ENCODE measurements at places on chromosomes 6 and 20. TPM values are rescaled to one million over a fixed set of nuclear protein-coding genes. Genes with fewer than 3 reads are reported as not detected.

Gene TP53INP2
- 5.8 TPM for total RNA-seq

Gene RAD21L1
- total RNA-seq: not detected

Gene EYA4
- total RNA-seq: 36.8 TPM

Gene GNL1
- 35.7 TPM for total RNA-seq

Gene MCM9
- total RNA-seq: 16.1 TPM

Gene MAK
- total RNA-seq: 0.18 TPM

Gene MEI4
- not detected for total RNA-seq

Gene GDAP1L1
- not detected for total RNA-seq

Gene ELOVL2
- 21.1 TPM for total RNA-seq

- H3K4me3 ChIP-seq: no peak overlapping the region
- H3K27ac ChIP-seq: no peak overlapping the region
- no peaks in the 10 kb centered on the region for H3K36me3 ChIP-seq
- H3K4me1 ChIP-seq: no peaks in the 10 kb centered on the region
- no peak for DNase-seq
These were observed 842.0 kb upstream of the FLRT3 start for GRCh38 chr20:15179381-15179780.

DNA sequence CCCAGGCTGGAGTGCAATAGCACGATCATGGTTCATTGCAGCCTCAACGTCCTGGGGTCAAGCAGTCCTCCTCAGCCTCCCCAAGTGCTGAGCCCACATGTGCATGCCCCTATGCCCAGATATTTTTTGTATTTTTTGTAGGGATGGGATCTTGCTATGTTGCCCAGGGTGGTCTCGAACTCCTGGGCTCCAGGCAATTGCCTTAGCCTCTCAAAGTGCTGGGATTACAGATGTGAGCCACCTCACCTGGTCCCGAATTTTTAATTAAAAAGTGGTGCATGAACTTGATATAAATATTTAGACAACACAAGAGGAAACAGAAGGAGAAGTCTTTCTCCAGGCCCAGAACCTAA lies 7.1 kb upstream of the RNF114 start:
- no peak overlapping the region for H3K27ac ChIP-seq
- H3K4me3 ChIP-seq: no peak overlapping the region
- H3K4me1 ChIP-seq: 0 out of 2 replicates have a peak, but pooled peaks cover 3% of the 10 kb centered on the region
- H3K36me3 ChIP-seq: no peaks in the 10 kb centered on the region

DNA sequence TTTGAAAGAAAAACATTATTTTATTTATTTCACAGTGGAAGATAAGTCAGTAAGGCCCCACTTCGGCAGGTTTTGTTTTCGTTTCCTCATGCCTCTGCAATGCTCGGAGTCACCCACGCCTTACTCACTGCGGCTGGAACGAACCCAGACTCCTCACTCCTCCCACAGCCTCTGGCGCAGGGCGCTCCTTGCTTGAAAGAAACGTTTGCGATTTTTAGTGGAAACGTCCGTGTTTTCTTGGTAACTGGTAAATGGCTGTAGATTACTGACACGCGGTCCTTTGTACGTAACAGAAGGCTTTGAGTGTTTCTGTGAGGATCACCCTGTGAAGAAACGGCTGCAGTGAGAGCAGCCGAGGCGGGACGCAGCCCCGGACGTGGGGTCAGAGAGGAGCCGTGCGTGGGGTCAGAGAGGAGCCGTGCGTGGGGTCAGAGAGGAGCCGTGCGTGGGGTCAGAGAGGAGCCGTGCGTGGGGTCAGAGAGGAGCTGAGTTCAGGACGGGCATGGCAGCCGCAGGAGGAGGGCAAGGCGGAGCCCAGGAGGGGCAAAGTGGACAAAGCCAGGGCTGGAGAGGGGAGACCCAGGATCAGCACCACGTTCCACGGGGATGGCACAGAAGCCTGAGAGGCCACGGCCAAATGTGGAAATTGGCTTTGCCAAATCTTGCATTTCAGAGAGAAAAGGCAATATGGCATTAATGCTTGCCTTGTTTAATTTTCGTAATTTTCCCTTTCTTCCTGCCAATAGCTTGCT lies 198.6 kb upstream of the THBS2 start:
- H3K4me3 ChIP-seq: peak overlapping the region; percentile 64
- peak overlapping the region; percentile 79 for H3K27ac ChIP-seq
- H3K27me3 ChIP-seq: no peaks in the 10 kb centered on the region
- no peaks in the 10 kb centered on the region for H3K36me3 ChIP-seq
- no peaks in the 10 kb centered on the region for H3K4me1 ChIP-seq

GRCh38 chr6:140537211-140537610 lies 1162.8 kb upstream of the CITED2 start:
- peaks cover 13% of the 10 kb centered on the region for H3K4me1 ChIP-seq
- no peak for DNase-seq
- no peaks in the 10 kb centered on the region for H3K36me3 ChIP-seq
- peak overlapping the region; percentile 71 for H3K27ac ChIP-seq
- no peaks in the 10 kb centered on the region for H3K27me3 ChIP-seq
- H3K4me3 ChIP-seq: peak overlapping the region; percentile 39

GRCh38 chr6:17210683-17211082 lies 70.5 kb upstream of the RBM24 start:
- H3K4me1 ChIP-seq: no peaks in the 10 kb centered on the region
- H3K36me3 ChIP-seq: no peaks in the 10 kb centered on the region
- H3K27me3 ChIP-seq: no peaks in the 10 kb centered on the region
- no peak for DNase-seq
- no peak overlapping the region for H3K4me3 ChIP-seq
- H3K27ac ChIP-seq: no peak overlapping the region

DNA sequence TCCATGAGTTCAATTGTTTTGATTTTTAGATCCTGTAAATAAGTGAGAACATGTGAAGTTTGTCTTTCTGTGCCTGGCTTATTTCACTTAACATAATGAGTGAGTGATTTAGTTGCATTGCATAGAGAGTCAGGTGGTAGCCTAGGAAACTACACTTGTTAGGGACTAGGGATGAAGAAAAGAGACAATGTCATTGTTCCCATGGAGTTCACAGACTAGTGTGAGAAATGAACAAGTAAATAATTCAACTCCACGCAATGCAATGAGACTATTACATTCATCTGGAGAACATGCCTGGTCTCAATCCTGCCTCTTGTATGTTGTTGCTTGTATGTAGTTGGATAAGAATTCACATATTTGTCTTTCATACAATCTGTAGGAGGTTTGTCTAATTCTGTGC lies 76.3 kb upstream of the B3GAT2 start:
- no peak for DNase-seq
- no peak overlapping the region for H3K4me3 ChIP-seq

DNA sequence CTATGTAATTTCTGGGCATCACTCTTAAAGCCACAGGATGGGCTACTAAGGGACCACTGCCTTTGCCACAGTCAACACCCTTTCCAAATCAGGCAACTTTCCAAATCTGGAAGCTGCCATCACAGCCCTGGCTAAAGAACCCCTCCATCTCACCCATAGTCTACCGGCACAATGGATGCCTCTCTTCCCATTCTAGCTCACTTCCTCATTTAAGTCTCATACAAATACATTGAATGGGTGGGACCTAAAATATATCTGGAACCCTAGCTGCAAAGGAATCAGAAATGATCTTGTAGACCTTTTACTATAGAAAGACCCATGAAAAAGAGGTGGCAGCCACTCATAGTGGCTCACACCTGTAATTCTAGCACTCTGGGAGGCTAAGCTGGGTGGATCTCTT lies 3.3 kb upstream of the TREML4 start:
- no peak for DNase-seq
- H3K36me3 ChIP-seq: no peaks in the 10 kb centered on the region
- H3K27ac ChIP-seq: no peak overlapping the region
- no peaks in the 10 kb centered on the region for H3K4me1 ChIP-seq
- no peak overlapping the region for H3K4me3 ChIP-seq

GRCh38 chr6:40506954-40507353 lies 80.2 kb downstream of the LRFN2 start:
- H3K4me1 ChIP-seq: no peaks in the 10 kb centered on the region
- no peak overlapping the region for H3K4me3 ChIP-seq
- H3K36me3 ChIP-seq: no peaks in the 10 kb centered on the region
- H3K27ac ChIP-seq: no peak overlapping the region

DNA sequence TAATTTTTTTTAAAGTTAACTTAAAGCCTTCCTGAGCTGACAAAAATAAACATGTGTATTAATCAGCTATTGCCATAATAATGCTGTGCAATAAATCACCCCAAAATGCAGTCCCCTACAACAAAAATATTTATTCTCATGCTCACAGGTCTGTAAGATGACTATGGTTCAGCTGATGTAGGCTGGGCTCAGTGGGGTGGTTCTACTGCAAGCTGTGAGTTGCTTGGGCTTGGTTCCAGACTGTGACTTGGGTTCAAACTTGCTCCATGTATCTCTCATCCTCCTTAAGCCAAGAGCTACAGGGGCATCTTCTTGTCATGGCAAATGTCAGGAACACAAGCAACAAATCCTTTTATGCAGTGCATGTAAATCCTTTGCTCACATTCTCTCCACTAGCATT lies 644.3 kb downstream of the KIF16B start:
- no peaks in the 10 kb centered on the region for H3K36me3 ChIP-seq
- no peaks in the 10 kb centered on the region for H3K27me3 ChIP-seq
- peaks cover 7% of the 10 kb centered on the region for H3K4me1 ChIP-seq
- no peak overlapping the region for H3K27ac ChIP-seq
- no peak overlapping the region for H3K4me3 ChIP-seq
- no peak for DNase-seq

DNA sequence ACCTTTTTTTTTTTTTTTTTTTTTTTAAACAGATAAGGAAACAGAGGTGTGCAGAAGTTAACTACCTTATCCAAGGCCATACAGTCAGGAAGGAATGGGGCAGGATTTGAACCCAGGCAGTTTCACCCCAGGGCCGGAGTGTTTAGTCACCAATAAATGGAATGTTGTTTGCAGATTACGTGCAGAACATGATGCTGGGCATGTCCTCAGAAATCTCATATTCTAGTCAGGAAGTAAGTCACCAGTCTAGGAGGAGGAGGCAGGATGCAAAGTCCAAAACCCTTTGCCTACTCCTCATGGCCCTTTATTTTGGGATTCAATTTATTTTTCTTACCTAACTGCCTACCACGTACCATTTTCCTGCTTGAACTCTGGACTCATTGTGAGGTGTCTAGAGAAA lies 57.1 kb upstream of the LRRC1 start:
- DNase-seq: no peak
- H3K4me3 ChIP-seq: no peak overlapping the region

GRCh38 chr6:47773005-47773404 lies 8.8 kb upstream of the OPN5 start:
- DNase-seq: no peak
- H3K4me3 ChIP-seq: no peak overlapping the region
- no peaks in the 10 kb centered on the region for H3K27me3 ChIP-seq
- no peaks in the 10 kb centered on the region for H3K4me1 ChIP-seq
- no peaks in the 10 kb centered on the region for H3K36me3 ChIP-seq

DNA sequence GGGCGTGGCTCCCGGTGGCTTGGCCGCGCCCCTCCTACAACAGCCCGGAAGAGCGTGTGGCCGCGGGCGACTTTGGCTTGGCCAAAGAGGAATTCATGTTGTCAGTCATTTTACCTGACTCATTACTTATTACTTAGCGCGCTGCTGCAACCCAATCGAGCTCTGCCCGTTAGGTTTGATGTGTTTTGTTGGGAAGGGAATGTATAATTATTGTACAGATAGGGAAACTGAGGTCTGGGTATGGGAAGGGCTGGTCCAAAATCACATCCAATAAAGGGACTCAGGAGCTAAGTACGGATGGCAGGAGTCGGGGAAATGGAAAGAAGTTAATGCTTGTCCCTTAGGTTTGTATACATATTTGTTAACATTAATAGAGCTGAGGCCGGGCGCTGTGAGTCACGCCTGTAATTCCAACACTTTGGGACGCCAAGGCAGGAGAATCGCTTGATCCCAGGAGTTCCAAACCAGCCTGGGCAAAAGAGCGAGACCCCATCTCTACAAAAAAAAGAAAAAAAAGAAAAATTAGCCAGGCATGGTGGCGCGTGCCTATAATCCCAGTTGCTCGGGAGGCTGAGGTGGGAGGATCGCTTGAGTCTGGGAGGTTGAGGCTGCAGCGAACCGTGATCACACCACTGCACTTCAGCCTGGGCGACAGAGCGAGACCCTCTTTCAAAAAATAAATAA lies 639 bp upstream of the ZNF335 start:
- 0 out of 2 replicates have a peak, but pooled peaks cover 3% of the 10 kb centered on the region for H3K36me3 ChIP-seq
- no peaks in the 10 kb centered on the region for H3K27me3 ChIP-seq
- H3K4me3 ChIP-seq: peak overlapping the region; percentile 90
- no peak for DNase-seq

GRCh38 chr20:36919715-36920333 lies 31.7 kb downstream of the SAMHD1 start:
- no peaks in the 10 kb centered on the region for H3K36me3 ChIP-seq
- H3K4me3 ChIP-seq: no peak overlapping the region
- H3K4me1 ChIP-seq: no peaks in the 10 kb centered on the region
- no peak overlapping the region for H3K27ac ChIP-seq
- H3K27me3 ChIP-seq: no peaks in the 10 kb centered on the region
- DNase-seq: peak; percentile 39

GRCh38 chr6:13303668-13304017 lies 24.7 kb downstream of the TBC1D7 start:
- DNase-seq: no peak
- no peaks in the 10 kb centered on the region for H3K36me3 ChIP-seq
- H3K27me3 ChIP-seq: no peaks in the 10 kb centered on the region
- H3K4me1 ChIP-seq: no peaks in the 10 kb centered on the region
- no peak overlapping the region for H3K4me3 ChIP-seq
- no peak overlapping the region for H3K27ac ChIP-seq

GRCh38 chr6:31125162-31125561 lies 4.9 kb upstream of the CDSN start:
- H3K36me3 ChIP-seq: no peaks in the 10 kb centered on the region
- H3K27ac ChIP-seq: no peak overlapping the region
- no peaks in the 10 kb centered on the region for H3K27me3 ChIP-seq
- H3K4me1 ChIP-seq: peaks cover 37% of the 10 kb centered on the region
- H3K4me3 ChIP-seq: no peak overlapping the region

GRCh38 chr6:12163744-12164507 lies 126.2 kb upstream of the EDN1 start:
- no peak for DNase-seq
- no peaks in the 10 kb centered on the region for H3K36me3 ChIP-seq
- H3K27ac ChIP-seq: no peak overlapping the region

DNA sequence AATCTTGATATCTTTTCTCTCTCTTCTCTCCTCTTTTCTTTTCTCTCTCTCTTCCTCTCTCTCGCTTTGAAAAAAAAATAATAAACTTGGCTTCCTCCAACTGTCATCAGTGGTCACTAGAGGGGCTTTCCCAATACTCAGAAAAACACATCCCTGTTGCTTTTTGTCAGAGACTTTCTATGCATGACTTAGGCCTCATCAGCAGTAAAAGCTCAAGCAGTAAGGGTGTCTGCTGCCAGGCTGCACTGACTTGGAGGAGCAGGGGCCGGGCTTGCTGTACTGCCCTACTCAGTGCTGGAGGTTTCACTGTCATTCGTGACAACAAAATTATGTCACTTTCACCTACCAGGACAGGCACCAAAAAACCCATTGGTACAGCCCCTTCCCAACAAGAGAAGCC lies 272.0 kb downstream of the ADGB start:
- DNase-seq: no peak
- H3K4me1 ChIP-seq: no peaks in the 10 kb centered on the region
- no peaks in the 10 kb centered on the region for H3K27me3 ChIP-seq
- no peak overlapping the region for H3K27ac ChIP-seq
- no peaks in the 10 kb centered on the region for H3K36me3 ChIP-seq
- no peak overlapping the region for H3K4me3 ChIP-seq
